Stomach (tissue), 19 donors: ENCODE measurements at places on chromosomes 5 and 9.

DNA sequence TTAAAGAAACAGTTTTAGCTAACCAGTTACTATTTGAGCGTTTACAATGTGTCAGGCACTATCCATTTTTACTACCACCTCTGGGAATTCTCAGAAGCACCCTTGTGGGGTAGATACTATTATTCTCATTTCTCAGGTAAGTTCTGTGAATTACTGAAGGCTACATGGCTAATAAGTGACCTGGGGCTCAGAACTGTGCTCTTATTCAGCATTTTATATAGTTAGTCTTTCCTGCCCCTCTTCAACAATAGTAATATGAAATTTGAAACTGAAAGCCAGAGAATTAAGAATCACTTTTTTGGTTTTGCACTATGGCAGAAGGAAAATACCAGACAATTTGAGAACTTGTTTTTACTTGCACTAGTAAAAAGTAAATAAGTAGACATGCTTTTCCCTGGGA lies 11.8 kb downstream of the ELL2 start:
- no peak for DNase-seq

DNA sequence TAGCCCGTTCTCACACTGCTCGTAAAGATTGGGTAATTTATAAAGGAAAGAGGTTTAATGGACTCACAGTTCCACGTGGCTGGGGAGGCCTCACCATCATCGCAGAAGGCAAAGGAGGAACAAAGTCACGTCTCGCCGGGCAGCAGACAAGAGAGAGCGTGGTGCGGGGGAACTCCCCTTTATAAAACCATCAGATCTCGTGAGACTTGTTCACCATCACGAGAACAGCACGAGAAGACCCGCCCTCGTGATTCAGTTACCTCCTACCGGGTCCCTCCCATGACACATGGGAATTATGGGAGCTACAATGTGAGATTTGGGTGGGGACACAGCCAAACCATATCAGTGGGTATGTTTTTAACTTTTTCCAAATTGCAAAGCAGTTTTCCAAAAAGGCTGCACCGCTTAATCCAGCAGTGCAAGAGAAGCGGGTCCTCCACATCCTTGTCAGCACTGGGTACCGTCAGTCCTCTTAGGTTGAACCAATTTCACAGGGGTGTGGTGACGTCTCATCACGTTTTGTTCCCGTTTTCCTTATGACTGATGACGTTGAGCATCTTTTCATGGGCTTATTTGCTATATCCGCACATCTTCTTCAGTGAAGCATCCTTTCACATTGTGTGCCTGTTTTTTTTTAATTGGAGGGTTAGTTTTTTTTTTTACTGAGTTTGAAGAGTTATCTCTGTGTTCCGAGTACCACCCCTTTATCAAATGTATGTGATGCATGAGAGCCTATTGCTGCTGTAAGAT lies 8.0 kb upstream of the FCN2 start:
- no peak for DNase-seq

DNA sequence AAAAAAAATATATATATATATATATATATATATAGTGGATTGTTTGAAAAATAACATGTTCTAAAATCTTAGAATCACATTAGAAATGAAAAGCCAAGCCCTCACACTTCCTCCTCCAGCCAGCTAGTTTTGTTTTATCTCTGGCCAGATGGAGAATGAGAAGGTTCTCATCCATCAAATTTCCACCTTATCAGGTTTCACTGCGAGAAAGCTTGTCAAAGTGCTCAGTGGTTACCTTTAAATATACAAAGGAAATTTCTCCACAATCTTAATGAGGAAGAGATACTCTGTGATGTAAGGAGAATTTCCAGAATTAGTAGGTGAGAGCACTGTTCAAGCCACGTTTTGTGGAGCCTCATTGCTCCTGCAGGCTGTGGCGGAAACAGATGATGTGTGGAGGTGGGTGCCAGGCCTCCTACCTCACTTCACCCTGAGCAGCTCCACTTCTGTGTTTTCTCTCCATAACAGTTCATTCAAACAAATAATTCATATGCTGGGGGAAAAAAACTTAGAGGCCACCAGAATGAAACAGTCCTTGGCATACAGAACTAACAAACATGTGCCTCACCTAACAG lies 71.9 kb downstream of the CDK5RAP2 start:
- no peak for DNase-seq

- no peak for DNase-seq
These were observed 230.6 kb downstream of the EBF1 start for GRCh38 chr5:158869092-158869491.

- DNase-seq = peak; percentile 74
These were observed 373.3 kb upstream of the SEMA6A start for GRCh38 chr5:116947691-116948528.

DNA sequence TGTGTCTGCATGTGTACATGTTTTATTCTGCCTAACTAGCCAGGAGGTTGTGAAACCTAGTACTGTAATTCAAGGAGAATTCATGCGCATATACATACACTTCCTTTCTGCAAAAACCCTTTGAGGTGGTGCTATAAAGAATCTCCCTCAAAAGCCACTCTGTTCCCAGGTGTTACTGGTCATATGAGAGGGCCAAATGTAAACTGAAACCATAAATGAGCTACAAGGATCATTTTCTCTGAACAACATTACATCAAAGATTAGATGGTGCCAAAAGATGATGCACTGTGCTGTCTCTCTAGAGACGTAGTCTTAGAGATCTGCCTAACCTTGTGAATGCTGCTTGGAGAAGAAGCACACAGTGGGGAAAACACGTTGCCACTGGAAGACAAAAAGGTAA lies 15.7 kb downstream of the NREP start:
- DNase-seq = peak; percentile 46

GRCh38 chr5:141507387-141508091 lies 18.7 kb downstream of the PCDHGC5 start:
- no peak for DNase-seq

GRCh38 chr5:137205231-137206027 lies 293.7 kb downstream of the SPOCK1 start:
- DNase-seq = no peak

GRCh38 chr9:135214054-135214640 lies 126.7 kb downstream of the OLFM1 start:
- DNase-seq = no peak

- no peak for DNase-seq
These were observed 4.7 kb upstream of the C9orf57 start for GRCh38 chr9:72065076-72065475.

- DNase-seq = peak; percentile 57
These were observed 8.7 kb upstream of the GFRA3 start for GRCh38 chr5:138282920-138283742.

DNA sequence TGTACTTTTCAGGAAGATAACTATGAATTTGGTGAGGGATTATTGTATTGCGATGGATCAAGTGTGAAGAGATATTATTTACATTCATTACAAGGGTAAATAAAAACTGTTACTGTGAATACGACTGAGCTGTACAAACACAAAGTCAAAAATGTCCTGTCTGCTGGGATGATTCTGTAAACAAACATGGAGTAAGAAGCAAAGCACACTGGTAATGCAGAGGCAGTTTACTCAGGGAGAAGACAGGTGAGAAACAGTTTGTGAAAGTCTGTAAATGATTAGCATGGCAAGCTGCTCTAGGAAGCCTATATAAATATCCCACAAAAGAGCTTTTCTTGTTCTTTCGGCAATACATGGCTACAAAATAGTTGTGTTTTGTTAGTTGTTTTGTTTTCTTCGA lies 115.4 kb upstream of the GNA14 start:
- DNase-seq = peak; percentile 45

DNA sequence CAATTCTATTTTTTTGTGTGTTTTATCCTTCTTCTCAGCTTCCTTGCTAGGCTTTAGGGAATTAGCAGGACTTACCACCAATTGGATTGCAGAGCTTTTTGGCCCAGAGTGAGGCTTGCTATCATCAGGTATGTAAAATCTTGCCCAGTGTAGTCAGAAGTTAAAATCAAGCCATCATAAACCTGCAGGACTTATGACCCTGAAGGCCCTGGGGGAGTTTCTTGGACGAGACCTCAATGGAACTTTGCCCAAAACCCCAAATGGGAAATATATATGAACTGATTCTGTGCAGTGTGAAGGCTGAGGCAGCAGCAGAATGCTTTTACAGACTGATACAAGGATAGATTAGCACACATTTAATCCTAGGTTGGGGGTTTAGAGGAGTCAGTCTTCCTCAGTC lies 287.0 kb downstream of the SH3GL2 start:
- DNase-seq = no peak

- no peak for DNase-seq
These were observed 110.9 kb downstream of the KCNIP1 start for GRCh38 chr5:170614720-170615119.

- DNase-seq = no peak
These were observed 37.9 kb downstream of the ADRB2 start for GRCh38 chr5:148864113-148864841.

- DNase-seq = no peak
These were observed 288.9 kb downstream of the TRPM3 start for GRCh38 chr9:70832492-70832891.

GRCh38 chr9:129868023-129868871 lies 33.0 kb downstream of the USP20 start:
- no peak for DNase-seq

DNA sequence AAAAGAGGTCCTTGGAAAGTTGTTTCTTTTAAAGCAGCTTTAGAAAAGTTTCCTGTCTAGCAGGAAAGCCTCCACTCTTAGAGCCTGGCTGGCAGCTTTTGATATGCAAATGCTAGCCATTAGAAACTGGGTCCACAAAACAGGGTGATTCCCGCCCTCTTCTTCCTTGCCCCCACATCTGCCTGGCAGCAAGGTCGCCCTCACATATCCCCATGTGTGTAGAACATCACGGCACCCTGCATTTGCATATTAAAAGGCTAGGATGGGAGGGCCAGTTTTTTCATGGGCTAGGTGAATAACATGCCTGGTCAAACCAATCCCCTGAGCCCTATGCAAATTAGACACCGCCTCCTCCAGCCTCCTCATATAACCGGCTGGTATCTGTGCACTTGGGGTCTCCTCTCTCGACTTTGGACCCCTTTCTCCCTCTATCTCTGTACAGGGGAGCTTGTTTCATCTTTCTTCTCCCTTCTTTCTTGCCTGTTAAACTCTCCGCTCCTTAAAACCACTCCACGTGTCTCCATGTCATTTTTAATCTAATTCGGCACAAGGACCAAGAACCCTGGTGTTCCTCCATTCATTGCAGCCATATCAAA lies 426.8 kb upstream of the CTNND2 start:
- DNase-seq = no peak

- no peak for DNase-seq
These were observed 216.9 kb downstream of the NR3C1 start for GRCh38 chr5:143186623-143187022.

DNA sequence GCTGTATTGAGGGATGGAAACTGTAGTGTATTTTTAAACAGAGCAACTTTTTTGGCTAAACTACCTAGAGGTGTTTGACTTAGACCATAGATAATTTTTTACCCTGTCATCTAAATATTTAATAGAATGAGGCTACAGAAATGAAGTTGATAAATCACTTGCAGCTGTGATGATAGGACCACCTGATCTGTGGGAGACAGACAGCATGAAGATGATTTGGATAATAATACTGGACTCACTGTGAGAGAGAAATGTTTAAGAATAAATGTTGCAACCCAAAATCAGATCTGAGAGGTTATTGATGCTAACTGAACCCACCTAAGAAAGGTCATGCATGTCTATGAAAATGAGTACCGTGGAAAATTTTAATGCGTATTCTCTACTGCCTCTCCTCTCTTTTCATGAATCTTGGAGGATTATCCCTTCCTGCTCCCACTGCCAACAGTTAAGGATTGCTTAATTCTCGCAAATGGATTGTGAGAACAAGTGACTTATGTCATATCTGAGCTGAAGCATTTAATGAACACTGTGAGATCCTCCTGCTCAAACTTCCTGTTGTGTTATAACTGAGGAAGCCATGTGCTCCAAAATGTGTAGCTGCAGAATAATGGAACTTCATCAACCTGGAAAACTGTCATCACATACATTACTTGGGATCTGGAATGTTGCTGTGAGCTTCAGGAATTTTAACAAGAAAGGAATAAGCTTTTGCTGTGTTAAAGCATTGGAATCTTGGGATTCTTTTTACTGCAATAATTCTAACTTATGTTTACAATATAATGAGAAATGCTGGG lies 617.9 kb upstream of the CDH18 start:
- peak; percentile 17 for DNase-seq

- no peak for DNase-seq
These were observed 98.0 kb upstream of the OTULINL start for GRCh38 chr5:14483504-14484157.

- DNase-seq = no peak
These were observed 202.8 kb downstream of the DMRTA1 start for GRCh38 chr9:22649384-22649783.

- DNase-seq = no peak
These were observed 4.1 kb upstream of the MCCC2 start for GRCh38 chr5:71582945-71583584.
